Epithelial cell of esophagus (primary cell): ENCODE measurements at places on chromosomes 4 and X.

DNA sequence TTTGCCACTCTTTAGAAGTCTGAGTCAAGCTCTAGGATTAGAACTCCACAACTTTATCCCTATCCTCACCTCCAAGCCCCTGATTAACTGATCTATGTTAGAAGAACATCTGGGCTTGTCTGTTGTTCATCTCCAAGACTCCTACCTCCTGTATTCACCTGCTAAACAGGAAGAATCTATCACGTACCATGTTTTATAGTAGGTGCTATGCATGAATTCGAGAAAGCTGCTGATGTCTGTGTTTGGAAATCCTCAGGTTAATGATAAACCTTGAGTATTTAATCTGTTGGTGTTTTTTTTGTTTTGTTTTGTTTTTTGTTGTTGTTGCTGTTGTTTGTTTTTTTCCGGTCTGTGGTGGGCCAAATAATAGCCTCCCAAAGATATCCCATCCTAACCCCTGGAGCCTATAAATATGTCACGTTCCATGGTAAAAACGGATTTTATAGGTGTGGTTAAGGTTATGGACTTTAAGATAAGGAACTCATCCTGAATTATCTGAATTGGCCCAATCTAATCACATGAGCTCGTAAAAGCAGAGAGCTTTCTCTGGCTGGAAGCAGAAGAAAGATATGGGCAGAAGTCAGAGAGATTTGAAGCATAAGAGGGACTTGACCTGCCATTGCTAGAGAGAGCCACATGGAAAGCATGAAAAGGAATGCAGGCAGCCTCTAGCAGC, 101.2 kb upstream of the DUSP21 start:
- DNase-seq: no peak

DNA sequence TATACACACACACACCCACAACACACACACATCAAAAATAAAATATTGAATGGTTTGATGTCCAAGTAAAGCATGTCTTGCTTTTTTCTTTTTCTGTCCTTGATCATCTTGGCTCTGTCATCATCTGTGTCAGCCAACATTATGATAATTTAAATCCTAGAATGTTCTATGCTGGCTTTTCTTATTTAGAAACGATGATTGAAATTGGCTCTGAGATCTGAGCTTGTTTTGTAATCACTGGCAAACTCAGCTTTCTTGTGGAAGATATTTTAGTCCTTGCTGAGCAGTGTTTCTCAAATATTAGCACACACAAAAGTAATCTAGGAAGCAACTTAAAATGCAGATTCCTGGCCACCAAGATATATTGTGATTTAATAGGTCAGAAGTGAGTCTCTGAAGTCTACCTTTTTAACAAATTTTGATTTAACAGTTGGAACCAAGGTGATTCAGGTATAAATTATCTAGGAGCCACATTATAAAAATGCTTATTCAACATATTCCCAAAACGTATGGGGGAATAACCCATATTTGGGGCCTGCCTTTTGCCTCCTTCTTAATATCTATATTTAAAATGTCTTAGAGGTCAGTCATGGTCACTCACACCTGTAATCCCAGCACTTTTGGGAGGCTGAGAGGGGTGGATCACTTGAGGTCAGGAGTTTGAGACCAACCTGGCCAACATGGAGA, 24.0 kb upstream of the DSPP start:
- no peak for DNase-seq

- DNase-seq: no peak
Observed at GRCh38 chr4:4794421-4794820, 65.0 kb upstream of the MSX1 start.

DNA sequence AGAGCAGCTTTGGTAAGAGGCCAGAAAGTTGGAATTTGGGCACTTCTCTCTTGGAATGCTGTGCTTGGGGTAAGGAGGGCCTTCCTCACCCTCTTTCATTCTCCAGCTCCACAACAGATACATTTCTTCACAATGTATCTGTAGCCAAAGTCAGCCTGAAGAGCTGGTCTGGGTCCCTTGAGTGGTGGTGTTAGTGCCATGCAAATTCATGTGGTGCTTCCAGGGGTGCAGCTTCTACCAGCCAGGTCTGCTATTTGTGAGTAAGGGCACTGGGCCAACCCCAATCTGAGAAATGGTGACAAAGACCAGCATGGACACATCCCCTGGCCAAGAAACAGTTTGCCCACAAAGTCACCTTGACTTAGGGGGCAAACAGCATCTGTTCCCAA, 17.8 kb downstream of the AMER1 start:
- DNase-seq: no peak

DNA sequence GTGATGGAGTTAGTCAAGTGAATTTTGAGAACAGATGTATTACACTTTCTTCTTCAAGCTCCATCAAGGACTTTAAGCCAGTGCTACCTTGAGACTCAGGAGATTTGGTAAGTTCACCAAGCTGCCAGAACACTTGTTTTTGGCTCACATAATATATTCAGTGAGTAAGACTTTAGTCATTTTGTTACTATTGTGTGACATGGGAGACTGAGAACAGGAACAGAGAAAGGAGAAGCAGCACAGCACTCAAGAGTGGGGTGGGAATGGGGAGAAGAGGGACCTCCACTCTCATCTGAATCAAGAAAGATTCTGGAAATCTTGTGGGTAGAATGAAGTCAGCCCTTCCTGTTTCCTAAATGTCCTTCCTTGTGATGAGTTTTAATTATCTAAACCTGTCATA, 87.3 kb upstream of the TET2 start:
- peak; percentile 46 for DNase-seq

- DNase-seq: no peak
Observed at GRCh38 chr4:1031346-1031745, 19.9 kb downstream of the FGFRL1 start.

DNA sequence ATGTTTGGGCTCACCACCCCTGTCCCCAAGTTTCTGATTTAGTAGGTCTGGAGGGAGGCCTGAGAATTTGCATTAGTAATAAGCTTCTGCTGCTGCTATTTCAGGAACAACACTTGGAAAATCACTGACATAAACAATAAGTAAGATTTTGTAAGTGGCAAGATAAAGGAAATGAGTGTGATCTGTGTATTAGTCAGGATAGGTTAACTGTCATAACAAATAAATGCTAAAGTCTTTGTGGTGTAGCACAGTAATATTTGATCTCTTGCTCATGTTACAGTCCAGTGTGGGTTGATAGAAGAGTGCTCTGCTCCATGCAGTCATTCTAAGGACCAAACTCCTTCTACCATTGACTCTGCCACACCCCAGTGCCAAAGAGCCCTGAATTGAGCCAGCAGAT, 67.0 kb downstream of the NHS start:
- DNase-seq: peak; percentile 80

DNA sequence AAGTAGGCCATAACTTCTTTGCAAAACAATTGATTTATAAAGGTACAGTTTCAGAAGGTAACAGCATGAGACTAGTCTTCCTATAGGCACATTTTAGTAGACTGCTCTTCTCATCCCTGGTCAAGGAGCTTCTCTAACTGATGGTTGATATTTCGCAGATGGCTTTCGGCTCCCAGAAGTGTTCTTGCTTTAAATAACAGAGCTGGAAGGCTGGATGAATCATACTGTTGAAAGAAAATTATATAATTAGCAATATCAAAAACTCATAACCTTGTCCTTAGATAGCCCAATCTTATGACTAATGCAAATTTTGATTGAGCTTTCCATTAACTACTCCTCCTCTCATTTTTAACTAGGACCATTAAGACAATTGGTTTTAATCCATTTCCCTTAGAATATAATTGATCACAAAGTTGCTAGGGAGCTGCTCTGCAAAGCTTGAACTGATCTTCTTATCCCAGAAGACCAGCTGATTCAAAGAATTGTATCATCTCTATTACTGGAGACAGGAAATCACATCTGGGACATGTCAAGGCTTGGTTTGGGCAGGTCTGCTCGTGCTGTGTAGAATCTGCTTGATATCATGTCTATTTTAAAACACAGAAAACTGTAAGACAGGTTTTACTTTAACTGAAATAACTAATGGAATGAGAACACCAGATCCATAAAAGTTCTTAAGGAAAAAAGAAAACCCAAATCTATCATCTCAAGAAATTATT, 38.6 kb downstream of the CENPU start:
- DNase-seq: peak; percentile 92

DNA sequence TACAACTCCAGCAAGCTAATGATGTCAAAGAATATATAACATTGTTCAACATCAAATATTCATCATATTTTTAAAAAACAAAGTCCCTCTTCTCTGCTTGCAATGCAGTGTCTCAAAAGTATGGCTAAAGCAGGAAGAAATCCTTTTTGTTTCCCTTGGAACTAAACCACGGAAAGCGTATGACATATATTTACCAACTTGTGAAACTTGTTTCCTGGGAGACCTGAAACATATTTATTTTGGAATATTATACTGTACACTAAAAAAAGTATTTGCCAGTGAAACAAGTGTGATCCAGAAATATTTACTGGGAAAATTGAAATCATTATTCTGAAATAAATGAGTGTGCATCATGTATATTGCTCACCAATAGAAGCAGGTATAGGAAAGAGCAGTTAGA, 156.0 kb upstream of the ANKRD50 start:
- peak; percentile 24 for DNase-seq

DNA sequence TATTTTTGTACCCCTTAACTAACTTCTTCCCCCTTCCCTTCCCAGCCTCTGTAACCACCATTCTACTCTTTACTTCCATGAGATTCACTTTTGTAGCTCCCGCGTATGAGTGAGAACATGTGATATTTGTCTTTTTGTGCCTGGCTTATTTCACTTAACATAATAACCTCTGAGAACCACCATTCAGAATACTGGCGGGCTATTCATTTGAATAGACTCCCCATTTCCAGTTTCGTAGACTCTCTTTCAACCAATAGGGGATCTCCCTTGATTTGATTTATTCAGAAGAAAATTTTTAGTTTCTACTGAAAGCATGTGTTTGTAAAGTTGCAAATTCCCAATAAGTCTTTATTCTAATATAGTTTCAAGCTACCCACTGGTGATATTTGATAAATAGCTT, 117.2 kb downstream of the GATB start:
- no peak for DNase-seq

- no peak for DNase-seq
Observed at GRCh38 chrX:82734140-82734539, 774.0 kb upstream of the POU3F4 start.

DNA sequence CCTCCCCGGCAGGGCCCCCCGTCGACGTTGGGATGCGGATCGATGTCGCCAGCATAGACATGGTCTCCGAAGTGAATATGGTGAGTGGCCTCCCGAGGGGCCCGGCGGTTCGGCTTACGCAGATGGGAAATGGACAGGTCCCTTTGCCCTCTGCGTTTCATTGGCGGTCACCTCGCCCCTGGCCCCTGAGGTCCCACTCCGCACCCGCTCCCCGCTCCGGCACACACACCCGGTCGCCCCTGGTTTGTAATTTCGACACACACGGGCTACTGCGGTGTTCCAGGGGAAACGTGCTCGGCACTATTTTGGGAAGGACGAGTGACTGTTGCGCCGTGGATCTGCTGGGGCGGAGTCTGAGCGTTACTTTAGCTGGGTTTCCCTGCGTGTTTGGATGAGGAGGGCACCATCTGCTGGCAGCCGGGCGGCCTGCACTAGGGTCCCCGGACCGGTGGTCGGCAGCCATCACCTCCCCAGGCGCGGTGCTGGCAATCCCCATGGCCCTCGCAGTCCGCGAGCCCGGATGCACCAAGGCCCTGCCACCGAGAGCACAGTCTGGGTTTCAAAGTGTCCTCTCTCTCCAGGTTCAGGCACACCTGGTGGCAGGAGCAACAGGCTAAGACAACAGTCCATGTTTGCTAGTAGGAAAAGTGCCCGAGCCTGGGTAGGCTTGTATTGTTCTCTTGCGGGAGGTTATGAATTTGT, 1.2 kb downstream of the GABRB1 start:
- peak; percentile 47 for DNase-seq

DNA sequence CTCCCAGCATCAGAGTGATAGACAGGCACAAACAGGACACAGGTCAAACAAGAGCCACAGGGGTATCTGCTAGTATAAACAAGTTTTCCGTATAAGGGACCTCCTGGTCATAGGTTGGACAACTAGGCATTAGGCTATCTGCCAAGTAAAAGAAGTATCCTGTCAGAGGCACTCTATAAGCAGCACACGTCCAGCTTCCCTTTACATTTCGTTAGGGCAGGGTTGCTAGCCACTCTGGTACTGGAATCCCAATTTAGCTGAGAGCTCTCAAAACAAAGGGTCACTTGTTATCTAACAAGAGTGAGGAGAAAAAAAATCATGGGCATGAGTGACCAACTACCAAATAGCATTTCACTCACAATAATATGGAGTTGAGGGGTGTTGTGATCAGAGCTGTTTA, 780.7 kb upstream of the DIAPH2 start:
- no peak for DNase-seq

DNA sequence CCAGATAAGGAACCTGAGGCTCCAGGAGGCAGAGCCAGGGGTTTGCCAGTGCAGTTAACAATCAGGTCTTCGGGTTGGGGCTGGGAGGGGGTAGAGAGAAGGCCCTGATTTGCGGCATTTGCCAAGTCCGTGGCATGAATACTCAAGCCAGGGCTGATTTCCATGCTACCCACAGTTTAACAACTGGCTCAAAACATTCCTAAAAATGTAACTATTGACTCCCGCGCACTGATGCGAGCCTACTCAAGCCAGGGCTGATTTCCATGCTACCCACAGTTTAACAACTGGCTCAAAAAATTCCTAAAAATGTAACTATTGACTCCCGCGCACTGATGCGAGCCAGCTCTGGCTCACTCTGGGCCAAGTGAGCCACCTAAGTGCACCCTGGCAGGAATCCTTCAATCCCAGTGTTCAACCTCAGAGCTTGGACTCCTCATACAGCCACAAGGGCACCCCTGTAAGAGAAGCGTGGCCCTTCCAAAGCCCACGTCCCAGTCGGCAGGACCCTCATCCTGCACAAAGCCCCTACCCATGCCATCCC, 75.6 kb downstream of the PPP2R2C start:
- no peak for DNase-seq

DNA sequence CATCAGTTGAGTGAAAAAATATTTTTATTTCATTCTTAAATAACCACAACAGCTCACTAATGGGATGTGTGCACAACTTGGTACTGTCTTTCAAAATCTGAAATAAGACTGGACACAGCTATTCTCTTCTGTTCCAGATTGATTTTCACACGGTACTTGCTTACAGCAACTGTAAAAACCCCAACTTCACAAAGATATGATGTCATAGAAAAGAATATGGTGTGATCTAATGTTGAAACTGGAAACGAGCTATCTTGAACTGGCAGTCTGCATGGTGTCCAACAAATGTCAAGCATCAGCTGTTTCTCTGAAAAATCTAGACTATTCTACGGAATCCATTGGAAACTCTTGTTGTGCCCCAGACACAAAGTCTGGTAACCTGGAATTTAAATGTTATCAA, 14.7 kb downstream of the HELQ start:
- no peak for DNase-seq

DNA sequence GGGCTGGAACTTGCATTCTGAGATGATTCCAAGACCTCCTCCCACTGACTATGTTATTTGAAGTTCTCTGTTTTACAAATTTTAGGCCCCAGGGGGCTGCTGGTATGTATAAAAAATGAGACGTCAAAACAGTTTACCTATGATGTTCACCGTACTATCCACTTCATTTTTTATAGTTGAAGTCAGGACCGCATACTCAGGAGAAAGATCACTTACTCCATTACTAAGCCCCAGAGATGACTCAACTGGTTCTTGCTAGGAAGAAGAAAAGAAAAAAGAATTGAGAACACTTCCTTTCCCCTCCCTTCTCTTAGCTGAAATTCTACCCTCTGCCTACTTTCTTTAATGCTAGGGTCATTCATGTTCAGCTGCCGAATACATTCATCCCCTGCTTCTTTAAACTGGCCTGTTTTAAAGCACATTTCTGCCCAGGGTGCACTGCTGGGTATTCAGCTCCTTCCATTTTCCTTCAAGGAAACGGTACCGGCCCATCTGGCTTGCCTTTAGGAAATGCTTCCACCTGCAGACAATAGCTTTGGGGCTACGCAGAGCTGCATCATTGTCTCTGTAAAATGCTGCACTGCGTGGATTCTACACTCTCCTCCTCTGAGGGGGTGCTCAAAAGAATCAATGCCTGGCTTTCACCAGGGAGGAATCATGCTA, 66.2 kb downstream of the IRF2 start:
- DNase-seq: peak; percentile 84
